Inflammatory macrophage treated with lipopolysaccharide for 1 hour (primary cell): ENCODE measurements at places on chromosomes 3 and 15.

- DNase-seq, result no peak
Measured at GRCh38 chr3:120823156-120823555, 80.6 kb downstream of the GTF2E1 start.

- DNase-seq, result no peak
Measured at GRCh38 chr15:79740561-79740960, 156.3 kb downstream of the MTHFS start.

- DNase-seq, result peak; percentile 57
Measured at GRCh38 chr3:14125193-14126016, 553 bp downstream of the TMEM43 start.

DNA sequence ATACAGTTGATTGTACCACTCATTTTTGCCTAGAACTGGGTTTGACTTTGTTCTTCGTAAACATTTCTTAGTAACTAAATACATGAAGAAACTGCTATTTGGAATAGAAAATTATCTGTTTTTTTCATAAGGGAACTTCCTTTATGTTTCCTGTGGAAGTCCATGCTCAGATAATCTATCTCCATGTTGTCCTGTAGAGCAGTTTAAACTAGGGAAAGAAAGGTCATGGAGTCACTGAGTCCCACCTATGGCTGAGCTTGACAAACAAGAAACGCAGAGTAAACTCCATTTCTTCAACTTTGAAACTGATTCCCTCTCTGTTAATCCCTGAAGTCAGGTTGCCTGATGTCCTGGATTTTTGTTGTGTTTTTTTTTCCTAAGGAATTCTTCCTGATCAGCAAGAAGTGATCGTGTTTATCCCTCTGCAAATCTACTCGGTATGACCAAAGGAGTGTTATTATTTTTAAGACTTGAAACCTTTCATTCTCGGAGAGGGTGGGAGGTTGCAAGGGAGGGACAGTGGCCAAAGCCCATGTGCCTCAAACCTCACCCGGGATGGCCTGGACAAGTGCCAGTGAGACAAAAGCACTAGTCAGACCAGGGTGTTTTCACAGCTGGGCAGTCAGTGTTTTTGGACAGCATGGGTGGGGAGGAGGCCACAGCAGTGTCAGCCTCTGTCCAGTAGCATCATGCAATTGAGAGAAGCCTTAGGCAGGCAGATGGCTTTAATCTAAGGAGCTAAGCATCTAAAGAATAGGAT lies 129.8 kb upstream of the PHLDB2 start:
- DNase-seq, result no peak

- DNase-seq, result no peak
Measured at GRCh38 chr15:76839173-76839572, 66.0 kb downstream of the SCAPER start.

DNA sequence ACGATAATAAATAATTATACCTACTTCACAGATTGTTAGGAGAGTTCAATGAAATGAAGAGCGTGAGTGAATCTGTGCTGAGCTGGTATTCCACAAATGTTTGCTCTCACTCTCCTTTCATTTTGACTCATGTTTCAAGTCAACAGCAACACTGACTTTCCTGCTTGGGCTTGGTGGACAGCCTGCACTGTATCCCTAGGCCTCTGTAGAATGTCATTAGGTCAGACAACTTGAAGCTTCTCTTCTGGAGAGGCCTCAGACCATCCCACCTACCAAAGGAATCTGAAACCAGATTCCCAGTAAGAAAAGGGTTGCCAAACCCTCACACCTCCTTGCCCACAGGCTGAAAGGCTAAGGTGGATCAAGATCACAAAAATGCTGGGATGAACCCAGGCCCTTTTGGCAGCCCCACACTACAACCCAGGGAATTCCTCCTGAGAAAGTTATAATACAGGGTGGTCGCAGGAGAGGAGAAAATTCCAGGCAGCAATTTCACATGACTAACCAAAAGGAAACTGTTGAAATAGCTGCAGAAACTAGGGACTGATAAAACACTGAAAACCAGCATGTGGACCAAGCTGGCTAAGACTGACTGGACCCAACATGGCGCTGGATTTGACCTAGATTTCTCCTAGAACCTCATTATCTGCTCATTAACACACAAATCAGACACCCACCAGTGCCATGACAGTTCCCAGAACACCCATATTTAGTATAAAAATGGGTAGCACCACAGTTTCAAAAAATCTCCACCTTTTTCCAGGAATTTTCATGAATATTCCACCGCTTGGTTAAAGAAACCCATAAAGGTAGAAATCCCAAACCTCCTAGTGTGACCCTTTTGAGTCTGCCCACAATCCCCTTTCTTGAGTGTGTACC lies 57.0 kb upstream of the ZNF148 start:
- DNase-seq, result no peak

DNA sequence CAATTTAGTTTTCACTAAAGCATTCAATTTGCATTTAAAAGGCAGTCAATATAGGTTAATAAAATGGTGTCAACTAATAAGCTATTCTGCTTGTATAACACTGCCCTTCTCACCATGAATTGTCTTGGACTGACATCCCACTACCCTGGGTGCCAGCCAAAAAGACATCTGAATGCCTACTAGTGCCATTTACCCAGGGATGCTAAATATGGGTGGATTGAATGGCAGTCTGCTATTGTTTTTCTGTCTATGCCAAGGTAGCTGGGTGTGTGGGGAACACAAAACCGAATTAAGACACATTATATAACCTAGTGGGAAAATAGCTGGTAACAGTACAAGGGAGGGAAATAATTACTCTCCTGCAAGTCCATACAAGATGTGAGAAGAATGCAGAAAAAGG lies 240.0 kb upstream of the CFAP20DC start:
- DNase-seq, result no peak

DNA sequence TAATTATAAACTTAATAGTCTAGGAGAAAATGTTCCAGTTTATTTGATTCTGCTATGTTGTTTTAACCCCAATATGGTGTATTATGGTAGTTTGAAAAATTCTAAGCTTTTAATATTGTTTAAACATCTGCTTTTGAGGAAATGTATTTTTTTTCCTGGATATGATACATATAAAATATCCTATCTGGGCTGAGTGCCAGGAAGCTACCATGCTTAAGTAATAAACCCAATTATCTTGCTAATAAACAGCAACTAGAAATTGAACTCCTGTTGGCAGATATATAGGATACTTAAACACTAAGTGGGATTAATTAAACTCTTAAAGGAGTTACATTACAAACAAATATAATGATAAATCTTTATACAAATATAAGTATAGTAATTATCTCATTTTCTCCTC lies 293.7 kb upstream of the GRM7 start:
- DNase-seq, result no peak

GRCh38 chr15:31563421-31563820 lies 236.8 kb downstream of the KLF13 start:
- DNase-seq, result no peak

DNA sequence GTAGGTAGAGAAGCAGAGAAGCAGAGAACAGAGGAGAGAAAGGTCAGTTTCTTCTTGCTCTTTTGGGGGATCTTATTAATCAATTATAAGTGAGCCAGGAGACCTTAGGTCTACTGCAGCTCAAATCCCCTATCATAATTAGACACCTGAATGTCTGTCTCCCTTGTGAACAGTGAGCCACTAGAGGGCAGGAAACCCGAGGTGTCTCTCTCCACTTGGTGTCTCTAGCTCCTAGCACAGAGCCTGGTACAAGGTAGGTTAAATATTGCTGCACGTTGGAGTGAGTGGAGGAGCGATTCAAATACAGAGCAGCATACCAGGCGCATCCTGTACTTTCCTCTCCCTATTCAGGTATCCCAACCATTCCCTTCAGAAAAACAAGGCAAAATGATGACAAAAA lies 2.0 kb upstream of the ST8SIA2 start:
- DNase-seq, result no peak

DNA sequence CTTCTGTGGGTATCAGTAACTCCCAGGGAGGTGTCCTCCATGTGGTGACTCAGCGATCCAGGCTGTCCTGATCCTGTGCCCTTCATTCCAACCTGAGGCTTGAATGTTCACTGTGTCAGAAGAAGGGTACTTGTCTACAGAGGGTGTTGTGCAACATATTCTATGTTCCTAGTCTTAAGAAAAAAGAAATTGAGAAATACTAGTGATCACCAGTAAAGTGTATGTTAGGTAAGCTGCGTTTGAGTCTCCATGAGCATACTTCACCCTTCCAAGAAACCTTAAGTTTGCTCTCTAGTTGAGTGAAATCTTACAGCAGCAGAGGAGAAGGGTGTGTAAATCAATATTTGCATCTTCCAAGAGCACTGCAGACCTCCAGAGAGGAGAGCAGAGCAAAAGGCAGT lies 122.2 kb upstream of the SLC24A5 start:
- DNase-seq, result no peak

DNA sequence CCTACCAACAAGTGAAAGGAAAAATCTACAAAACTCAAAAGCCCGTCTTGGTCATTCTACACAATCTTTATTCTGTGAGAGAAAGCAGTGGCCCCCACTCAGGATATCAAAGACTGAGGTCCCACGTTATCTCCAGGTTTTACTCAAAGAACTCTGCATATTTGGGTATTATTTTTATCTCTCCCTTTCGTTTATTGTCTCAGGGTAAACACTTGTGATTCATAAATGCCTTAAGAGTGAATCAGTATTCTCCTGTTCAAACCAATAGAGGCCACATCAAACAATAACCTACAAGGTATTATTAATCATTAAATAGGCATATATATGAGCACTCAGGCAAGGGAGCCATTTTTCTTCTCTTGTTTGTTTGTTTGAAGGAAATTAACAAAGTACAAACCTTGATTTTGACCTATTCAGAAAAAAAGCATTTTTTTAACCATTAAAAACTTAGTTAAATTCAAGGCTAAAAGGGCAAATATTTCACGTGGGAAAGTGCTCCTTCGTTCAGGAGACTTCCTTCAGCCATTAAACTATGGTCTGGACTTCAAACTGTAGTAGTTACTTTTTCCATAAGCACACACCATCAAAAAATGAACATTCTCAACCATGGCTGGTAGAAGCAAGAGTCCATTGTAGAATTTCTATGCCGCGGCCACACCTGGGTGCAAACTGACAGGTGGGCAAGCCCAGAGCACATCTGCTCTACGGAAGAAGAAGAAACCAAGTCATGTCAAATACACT lies 13.9 kb upstream of the HES1 start:
- DNase-seq, result no peak

GRCh38 chr3:126357295-126358037 lies at the start of gene KLF15:
Gene KLF15 (minus strand): TSS chr3:126357408. CDS start chr3:126352922, 4,486 bp downstream.
- peak; percentile 65 for DNase-seq

DNA sequence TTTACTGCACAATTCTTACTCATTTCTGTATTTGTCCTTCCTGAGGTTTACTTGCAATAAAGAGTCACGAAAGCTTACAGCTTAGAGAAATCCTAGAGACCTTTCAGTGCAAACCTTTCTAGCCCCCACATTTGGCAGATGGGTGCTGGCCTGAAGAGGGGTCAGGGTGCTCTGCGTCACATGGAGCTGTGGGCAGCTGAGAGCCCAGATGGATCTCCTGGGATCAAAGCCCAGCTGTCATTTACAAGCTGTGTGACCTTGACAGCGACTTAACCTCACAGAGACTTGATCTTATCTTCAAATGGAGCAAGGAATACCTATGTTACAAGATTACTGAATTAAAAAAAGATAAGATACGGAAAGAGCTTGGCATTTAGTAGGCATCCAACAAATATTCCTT lies 24.0 kb upstream of the RAF1 start:
- DNase-seq, result no peak

- no peak for DNase-seq
Measured at GRCh38 chr3:7392206-7392605, 531.3 kb downstream of the GRM7 start.

GRCh38 chr15:58171476-58172061 lies 33.4 kb downstream of the AQP9 start:
- DNase-seq, result no peak

DNA sequence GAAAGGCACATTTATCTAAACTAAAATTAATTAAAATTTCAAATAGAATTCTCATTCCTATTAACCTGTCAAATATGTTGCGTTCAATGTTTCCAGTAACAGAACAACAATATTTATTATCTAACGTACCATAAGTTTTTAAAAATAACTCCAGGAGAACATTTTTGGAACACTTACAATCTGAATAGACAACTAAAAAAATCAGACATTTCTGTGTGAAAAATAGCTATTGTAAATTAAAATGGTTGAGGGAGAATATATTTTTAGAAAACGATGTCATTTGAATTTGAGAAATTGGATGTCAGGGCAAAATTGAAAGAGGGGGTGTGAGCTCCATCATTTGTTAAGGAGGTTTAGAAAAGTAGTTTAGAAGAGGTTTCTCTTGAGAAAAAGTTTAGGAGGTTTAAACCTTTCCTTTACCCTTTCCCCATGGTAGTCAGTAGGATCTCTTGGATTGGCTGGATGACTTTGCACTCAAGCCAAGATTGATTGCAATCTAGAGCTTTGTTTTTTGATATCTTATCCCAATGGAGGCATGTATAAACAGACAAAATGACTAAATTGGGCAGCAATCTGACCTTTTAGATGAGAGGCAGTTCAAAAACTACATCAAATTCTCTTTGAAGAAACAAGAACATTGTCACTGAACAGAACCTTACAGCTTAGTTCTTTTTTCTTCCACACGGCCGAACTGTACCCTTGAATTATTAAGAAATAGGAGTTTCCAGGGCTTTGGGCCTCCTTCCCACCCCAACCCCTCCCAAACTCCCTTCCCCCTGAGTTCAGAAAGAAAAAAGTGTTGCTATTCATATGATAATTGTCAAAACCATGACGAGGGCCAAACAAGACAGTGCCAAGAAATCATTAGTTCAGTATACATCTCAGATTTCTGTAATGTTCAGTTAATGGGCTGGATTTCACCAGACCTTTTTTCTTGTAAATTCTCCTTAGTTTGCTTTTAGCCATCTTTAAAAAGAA lies 79.7 kb upstream of the CDIN1 start:
- DNase-seq, result no peak

DNA sequence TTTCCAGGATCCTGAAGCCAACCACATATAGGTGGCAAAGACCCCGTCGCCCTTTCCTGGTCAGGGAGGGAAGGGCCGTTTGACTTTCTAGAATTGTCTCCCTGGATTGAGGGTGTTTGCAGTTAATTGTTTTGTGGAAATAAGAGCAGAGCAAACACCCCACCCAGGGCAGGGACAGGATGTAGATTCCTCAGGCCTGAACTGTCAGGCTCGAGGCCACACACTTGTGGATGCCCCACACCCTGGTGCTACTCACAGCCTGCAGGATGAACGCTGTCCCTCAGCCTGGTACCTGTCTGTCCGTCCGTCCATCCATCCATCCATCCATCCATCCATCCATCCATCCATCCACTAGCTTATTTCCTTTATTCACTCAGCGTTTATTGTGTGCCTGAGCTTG lies 29.9 kb upstream of the FLNB start:
- no peak for DNase-seq

DNA sequence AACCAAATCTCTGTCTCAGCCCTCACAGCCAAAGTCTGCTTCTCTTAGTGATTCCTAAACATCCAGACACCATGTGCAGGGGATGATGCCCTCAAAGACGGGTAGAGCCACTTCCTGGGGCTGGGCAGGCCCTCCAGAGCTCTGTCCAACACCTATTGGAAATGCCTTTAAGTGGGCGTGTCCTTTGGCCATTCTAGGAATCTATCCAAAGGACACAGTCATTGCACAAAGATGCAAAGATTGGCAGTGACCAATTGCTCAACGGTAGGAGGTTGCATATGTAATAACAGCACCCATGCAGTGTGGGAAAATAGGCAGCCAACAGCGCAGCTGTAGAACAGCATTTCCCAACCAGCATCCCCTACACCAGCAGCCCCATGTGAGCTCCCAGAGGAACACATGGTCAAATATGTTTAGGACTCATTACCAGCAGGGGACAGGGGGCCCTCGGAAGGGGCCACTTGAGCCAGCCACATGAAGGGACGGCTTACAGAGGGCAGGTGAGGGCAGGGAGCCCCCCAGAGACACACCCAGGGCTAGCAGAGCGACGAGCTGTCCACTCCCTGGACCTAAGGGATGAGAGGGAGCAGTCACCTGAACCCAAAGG lies 142.8 kb upstream of the IQSEC1 start:
- DNase-seq, result no peak

GRCh38 chr3:16176391-16177030 lies 2.0 kb downstream of the GALNT15 start:
- no peak for DNase-seq
